ENCODE measurements at places on chromosomes 1 and 21.

- no peak for DNase-seq
Observed at GRCh38 chr1:175687622-175688415, 55.6 kb downstream of the TNR start.

DNA sequence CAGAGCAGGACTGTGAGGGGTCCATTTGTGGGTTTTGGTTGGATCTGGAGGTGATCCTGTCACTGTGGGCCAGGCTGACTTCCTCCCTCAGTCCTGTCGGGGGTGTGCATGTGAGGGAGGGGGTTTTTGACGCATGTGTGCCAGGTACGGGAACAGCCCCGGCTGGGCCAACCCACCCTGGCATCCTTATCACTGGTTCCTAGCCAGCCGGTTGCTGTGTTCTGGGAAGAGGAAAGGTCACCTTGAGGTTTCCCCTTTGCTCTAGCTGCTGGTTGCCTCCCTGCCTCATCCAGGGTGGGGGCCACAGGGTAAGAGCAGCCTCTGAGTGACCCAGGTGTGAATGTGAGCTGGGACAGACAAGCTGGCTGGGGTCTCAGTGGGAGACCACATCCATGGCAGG, 2.5 kb downstream of the SLC26A9 start:
- no peak for DNase-seq

- no peak for DNase-seq
Observed at GRCh38 chr1:75696000-75696399, 28.5 kb upstream of the ACADM start.

DNA sequence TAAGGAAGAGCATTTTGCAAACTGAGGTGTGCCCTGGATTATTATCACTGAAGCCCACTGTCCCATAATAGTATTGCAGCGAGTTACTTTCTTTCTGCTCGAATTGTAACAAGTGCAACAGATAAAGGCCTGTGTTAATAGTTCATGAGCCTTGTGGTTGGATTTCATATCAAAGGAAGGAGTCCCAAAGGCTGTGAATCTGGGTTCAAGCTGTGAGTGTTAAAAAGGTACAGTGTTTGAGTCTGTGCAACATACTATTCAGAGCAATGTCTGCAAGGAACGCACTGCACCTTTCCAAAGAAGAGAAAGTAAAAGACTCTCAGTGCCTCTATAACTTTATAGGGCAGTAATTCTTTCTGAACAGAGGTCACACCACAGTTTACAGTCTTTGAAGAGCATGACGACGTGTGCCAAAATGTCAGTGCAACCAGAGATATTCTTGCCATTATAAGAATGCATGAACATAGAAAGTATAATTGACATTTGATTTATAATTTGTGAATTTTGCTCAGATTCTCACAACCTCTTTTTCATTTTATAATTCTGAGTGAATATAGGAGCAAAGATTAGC, 79.1 kb downstream of the CDC7 start:
- DNase-seq = no peak

DNA sequence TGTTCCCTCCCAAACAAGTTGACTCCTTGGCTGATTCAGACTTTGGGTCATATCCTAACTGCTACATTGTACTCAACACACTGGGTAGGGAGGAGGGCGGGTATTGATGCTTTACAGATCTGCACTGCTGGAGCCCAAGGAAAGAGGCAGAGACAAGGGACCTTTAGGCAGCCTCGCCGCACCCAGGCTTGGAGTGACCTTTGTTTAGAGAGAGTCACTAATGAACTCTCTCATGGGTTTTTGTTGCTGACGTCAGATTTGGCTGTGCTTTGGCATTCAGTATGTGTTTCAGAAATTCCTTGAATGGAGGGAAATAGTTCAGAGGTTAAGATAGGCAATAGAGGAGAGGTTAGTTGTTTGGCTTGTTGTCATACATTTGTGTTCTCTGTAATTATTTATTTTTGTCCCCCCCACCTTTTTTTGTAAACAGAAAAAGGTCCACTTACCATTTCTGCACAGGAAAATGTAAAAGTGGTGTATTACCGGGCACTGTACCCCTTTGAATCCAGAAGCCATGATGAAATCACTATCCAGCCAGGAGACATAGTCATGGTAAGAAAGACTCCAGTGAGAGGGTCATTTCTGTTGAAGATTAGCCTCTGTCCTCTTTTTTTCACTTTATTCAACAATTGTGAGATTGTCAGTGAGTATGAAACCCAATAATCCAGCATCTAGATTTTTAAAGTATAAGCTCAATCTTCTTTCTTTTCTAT, 116.1 kb downstream of the ATP5PO start:
- DNase-seq = no peak

DNA sequence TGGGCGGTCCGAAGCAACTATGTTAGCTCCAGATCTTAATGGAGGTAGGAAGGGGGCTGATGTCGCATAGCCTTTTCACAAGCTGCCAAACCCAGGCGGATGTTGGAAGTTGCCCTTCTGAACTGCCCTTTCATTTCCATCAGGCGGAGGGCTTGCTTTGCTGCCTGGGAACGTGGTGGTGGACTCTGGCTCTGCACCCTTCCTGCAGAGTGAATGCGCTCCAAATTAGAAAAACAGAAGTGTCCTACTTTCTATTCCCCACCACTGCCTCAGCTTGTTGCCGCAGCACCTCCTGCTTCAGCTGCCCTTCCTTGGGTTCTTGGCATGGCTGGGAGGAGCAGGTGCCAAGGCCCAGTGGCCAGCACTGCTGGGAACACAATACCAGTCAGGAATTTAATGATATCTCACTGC, 60.6 kb downstream of the AK4 start:
- DNase-seq = no peak

DNA sequence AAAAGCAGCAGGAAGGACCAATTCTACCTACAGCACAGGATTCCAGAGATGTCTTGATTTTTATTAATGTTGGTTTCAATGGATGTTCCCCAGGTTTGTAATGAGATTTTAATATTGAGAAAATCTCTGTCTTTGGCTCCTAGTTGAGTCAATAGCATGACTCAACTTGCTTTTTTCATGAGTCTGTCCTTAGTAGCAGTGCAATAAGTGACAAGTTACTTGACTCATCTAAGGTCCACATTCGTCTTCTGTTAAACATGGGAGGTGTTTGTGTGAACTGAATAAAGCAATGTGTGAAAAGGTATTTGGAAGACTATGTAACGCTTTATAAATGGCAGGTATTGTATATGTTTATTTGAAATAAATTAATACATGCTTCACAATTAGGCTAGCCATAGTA, 645.0 kb upstream of the PTBP2 start:
- DNase-seq = no peak

GRCh38 chr1:181099152-181100014, 10.9 kb downstream of the IER5 start:
- no peak for DNase-seq

GRCh38 chr1:234684856-234685255, 74.9 kb upstream of the IRF2BP2 start:
- DNase-seq = no peak

DNA sequence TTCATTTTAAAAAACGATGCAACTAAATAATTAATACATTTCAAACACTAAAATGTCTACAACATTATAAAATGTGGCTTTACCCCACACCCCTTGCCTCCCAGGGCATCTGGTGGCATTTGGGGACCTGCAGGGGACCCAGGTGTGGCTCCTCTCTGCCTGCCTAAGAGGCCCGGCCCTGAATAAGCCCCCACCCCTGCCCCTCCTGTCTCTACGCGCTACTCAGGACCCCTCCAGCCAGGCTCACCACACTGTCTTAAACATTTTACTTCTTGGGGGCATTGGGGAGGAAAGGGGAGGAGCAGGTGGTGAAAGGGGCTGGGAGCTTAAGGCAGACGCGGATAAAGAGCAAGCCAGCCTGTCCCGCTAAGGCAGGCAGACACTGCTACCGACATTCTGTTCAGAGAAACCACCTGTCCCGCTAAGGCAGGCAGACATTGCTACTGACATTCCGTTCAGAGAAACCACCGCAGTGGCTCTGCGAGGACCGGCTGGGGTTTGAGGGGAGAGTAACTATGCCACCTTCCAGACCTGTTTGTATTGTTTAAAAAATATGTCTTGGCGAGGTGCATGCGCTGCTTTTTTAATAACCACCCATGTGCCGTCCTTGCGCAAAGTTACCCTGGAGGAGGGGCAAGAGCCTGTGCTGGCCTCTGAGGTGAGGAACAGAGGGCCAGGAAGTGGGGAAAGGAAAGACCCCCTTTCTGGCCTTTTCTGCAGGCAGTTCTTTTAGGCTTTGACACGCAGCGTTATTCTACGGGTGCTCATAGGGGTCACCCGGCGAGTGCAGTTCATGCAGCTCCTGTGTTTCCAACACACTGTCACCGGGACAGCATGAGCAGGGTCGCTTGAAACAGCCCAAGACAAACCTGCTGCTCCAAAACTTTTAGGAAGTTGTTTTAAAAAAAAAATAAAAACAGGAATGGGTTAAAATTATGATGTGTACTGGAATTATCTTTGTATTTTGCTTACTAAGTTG, 51.3 kb upstream of the RIPK4 start:
- no peak for DNase-seq

- DNase-seq = no peak
Observed at GRCh38 chr1:4736254-4736653, 81.8 kb downstream of the AJAP1 start.

GRCh38 chr1:101407505-101408211, 170.8 kb downstream of the S1PR1 start:
- DNase-seq = no peak

DNA sequence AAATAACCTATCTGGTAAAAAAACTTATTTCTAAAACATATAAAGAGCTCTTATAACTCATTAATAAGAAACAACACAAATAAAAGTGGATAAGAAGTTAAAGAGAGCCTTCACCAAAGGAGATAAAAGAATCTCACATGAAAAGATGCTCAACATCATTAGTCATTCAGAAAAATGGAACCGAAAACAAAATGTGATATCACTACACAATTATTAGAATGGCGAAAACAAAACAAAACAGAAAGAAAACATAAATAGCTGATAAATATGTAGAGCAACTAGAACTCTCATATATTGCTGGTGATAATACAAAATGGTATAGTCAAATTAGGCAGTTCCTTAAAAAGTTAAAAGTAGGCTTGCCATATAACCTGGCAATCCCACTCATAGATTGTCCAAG, 1109.3 kb downstream of the PLA2G4A start:
- no peak for DNase-seq

GRCh38 chr1:28172713-28173150, 3.8 kb downstream of the PTAFR start:
- DNase-seq = no peak

- DNase-seq = no peak
Observed at GRCh38 chr1:235857756-235858155, 8.9 kb downstream of the LYST start.

DNA sequence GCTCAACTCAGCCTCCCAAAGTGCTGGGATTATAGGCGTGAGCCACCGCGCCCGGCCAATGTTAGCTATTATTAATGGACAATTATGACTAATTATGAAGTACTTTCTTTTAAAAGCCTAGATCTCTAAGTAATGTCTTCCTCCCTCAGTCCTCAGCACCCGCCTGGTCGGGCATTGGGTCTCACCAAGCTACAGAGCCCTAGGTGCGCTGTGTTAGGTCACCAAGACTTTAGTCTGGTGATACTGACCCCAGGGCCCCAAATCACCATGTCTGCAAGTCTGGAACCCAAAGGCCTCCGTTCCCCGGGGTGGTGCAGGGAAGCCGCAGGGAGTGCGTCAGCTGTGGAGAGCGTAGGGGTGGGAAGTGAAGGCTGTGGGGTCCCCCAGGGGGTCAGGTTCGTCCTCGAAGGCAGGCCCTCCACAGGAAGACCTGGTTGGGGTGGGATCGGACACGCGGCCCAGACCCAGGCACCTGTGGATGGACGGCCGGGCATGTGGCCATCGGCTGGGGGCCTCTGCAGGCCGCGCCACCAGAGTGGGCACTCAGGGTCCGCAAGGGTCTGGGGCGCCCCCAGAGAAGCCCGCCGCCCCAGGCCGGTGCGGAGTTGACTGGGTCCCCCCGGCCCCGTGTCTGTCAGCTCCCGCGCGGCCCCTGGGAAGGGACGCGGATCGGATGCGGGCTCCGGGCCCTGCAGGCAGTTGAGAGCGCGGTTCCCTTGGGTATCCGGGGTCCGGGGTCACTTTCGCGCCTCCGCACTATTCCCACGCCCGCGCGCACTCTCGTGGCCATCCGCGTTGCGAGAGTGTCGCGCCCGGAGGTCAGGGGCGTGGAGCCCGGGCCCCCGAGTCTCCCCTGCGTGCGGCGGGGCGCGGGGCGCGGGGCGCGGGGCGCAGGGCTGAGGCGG, 710 bp upstream of the PDXK start:
- DNase-seq = no peak

DNA sequence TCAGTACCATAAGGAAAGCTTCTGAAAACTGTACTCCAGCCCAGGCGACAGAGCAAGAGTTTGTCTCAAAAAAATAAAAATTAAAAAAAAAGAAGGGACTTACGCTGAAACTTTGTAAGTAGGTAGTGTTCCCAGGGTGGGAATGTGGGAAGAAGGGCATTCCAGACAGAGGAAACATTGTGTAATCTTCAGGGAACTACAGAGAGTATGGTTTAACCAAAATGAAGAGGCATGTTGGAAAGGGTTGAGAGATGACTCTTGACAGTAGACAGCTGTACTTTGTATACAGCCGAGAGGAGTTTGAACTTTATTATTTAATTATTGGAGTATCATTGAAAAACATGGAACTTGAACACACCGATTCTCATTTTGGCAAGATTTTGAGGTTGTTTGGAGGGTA, 43.0 kb downstream of the PPP2R5A start:
- no peak for DNase-seq

GRCh38 chr1:54987919-54988705, 7.7 kb downstream of the TMEM61 start:
- DNase-seq = no peak

DNA sequence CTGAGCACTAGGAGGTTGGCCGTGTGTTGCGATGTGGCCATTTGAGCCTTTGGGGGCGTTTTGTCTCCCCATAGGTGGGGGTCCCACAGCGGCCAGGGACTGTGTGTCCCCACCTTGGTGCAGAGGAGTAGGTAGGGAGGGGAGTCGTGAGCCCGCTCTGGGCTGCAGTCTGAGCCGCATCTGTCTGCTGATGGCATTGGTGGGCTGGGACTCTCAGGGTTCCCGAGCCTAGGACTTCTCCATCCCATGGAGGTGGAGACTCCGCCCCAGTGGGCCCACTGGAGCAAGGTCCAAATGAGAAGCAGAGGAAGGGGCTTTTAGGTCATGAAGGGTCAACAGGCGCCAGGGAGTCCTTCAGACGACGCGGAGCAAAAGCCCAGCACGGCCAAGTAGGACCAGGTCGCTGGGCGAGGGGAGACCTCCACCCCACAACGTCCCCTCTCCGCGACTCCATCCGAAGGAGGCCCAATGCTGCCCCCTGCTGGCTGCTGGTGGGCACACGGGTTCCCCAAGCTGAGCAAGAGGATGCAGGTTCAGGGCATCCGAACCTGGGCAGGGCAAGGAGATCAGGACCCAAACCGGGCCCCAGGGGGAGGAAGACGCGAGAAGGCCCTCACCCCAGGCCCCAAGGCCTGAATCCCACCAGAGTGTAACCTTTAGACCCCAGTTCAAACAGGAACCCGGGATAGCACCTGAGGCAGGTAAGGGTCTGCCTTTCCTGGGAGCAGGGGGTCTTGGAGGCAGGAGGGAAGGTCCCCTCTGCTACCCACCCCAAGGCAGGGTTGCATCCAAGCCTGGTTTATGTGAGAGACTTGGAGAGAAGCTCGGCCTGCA, 14.9 kb downstream of the TTC34 start:
- DNase-seq = peak; percentile 59

GRCh38 chr1:226950871-226951270, 10.8 kb downstream of the COQ8A start:
- DNase-seq = no peak

GRCh38 chr1:28365864-28366263, 3.7 kb upstream of the PHACTR4 start:
- no peak for DNase-seq

All from CD8-positive, alpha-beta memory T cell (primary cell).